ENCODE measurements at places on chromosomes 3 and 15. TPM values are rescaled to one million over a fixed set of nuclear protein-coding genes. Genes with fewer than 3 reads are reported as not detected.

DNA sequence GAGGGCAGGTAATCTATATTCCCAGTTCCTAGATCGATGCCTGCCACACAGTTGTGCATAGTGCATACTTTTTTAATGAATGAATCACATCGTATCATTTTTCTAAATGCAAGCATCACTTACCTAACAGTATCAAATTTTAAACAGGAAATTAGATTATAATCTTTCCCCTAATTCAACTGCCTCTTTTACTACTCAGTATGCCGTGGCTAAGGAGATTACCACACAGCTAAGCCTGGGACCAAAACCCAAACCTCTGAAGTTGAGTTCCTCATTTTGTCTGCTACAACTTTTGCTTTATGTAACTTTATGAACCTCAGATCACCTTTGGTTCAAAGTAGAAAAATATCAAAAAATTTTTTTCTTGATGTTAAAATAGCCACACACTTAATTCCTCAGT is 53.2 kb upstream of the FNDC3B start:
- no peaks in the 10 kb centered on the region for H3K36me3 ChIP-seq
- DNase-seq: no peak
- H3K27me3 ChIP-seq: no peaks in the 10 kb centered on the region
- H3K27ac ChIP-seq: no peak overlapping the region
- H3K4me3 ChIP-seq: no peak overlapping the region
- no peaks in the 10 kb centered on the region for H3K4me1 ChIP-seq

GRCh38 chr3:22555753-22556435 is 647.2 kb upstream of the UBE2E2 start:
- H3K4me3 ChIP-seq: no peak overlapping the region
- H3K4me1 ChIP-seq: no peaks in the 10 kb centered on the region
- no peak for DNase-seq
- H3K36me3 ChIP-seq: no peaks in the 10 kb centered on the region
- H3K27me3 ChIP-seq: no peaks in the 10 kb centered on the region
- H3K27ac ChIP-seq: no peak overlapping the region

- H3K4me1 ChIP-seq: no peaks in the 10 kb centered on the region
- no peak overlapping the region for H3K4me3 ChIP-seq
- no peaks in the 10 kb centered on the region for H3K36me3 ChIP-seq
- H3K27me3 ChIP-seq: no peaks in the 10 kb centered on the region
Observed at GRCh38 chr15:34470892-34471291, 33.3 kb upstream of the GOLGA8A start.

DNA sequence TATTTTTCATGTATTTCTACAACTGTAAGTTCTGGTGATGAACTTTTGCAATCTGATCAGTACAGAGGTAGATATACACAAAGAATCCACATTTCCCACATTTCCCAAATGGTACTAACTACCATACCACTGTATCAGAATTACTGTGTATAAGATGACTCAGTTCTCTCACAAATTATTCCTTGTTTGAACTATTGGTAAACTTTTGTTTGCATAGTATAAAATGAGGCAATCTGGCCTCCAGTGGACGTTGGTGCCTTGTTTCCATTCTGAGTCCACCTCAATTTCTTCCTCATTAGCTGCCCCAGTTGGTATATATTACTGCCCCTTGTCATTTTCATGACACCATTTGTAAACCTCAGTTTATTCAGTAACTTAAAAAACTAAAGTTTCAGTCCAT is 38.5 kb downstream of the SPTSSB start:
- H3K4me3 ChIP-seq: no peak overlapping the region
- no peak for DNase-seq
- H3K36me3 ChIP-seq: no peaks in the 10 kb centered on the region
- no peaks in the 10 kb centered on the region for H3K4me1 ChIP-seq

DNA sequence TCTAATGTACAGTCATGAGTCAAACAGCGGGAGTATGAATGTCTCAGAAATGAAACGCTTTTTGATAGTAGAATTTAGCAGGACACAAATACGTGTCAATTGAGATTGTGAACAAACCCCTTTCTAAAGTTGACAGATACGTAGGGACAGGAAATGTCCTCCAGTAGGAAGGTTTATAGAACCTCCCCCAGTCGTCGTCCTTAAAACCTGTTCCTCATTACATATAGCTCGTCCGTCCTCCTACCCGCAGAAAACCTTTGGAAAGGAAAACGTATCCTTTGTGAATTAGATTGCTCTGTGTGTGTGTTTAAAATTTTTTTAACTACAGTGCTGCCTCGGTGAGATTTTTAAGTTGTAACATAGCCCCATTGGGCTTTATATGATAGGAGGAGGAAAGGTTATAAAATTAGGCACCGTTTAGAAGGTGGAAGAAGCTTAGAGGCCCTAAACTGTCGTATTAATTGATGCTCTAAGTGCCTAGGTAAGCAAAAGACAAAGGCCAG is 4.1 kb downstream of the UBE2E1 start:
- no peaks in the 10 kb centered on the region for H3K27me3 ChIP-seq
- no peak for DNase-seq
- no peaks in the 10 kb centered on the region for H3K36me3 ChIP-seq
- peak overlapping the region; percentile 8 for H3K4me3 ChIP-seq
- peak overlapping the region; percentile 77 for H3K27ac ChIP-seq
- peaks cover 23% of the 10 kb centered on the region for H3K4me1 ChIP-seq

GRCh38 chr3:10284496-10284895 is 8.3 kb downstream of the GHRL start:
- no peak overlapping the region for H3K27ac ChIP-seq
- no peaks in the 10 kb centered on the region for H3K27me3 ChIP-seq
- H3K4me1 ChIP-seq: peaks cover 10% of the 10 kb centered on the region
- no peak for DNase-seq
- peaks cover 11% of the 10 kb centered on the region for H3K36me3 ChIP-seq
- H3K4me3 ChIP-seq: no peak overlapping the region

NEK4 gene
- 73.2 TPM for total RNA-seq

DAZL gene
- total RNA-seq: not detected

ISL2 gene
- not detected for total RNA-seq

CLDN1 gene
- total RNA-seq: 33.3 TPM

All from body of pancreas (tissue), 4 donors.